GM23248 (cell line): ENCODE measurements at places on chromosomes 2 and 18.

GRCh38 chr2:238425979-238426567 lies 654 bp upstream of the ASB1 start:
- peak; percentile 88 for DNase-seq

GRCh38 chr2:201949181-201949926 lies 84.3 kb upstream of the FZD7 start:
- DNase-seq, result no peak

DNA sequence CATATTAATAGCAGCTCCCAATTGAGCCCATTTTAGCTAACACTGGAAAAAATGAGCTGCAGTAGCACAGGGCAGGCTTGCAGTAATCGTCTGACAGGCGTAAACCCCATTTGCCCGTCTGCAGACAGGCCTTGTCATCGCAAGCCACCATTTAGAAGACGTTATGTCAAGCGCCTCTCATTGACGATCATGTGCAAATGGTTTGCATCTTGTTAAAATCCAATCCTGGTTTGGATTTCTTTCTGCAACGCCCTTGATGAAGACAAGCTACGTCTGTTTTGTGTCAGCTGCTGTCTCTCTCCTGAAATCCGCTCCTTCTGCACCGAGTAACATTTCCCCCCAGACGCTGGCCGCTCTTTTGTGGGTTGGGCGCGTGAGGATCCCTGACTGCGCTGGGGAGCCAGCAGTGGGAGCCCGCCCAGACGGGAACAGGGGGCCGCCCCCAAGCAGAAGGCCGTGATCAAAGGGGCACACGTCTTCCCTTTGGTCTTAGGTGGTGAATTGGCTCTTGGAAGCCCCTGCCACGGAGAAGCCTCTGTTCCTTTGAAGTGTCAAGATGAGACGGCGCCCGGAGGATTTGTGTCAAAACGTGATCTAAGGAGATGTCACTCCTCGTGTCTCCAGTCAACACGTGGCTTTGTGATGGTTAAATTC lies 84.2 kb upstream of the GPC1 start:
- peak; percentile 34 for DNase-seq

- DNase-seq, result peak; percentile 73
Observed at GRCh38 chr2:227703280-227703732, 14.5 kb downstream of the SLC19A3 start.

DNA sequence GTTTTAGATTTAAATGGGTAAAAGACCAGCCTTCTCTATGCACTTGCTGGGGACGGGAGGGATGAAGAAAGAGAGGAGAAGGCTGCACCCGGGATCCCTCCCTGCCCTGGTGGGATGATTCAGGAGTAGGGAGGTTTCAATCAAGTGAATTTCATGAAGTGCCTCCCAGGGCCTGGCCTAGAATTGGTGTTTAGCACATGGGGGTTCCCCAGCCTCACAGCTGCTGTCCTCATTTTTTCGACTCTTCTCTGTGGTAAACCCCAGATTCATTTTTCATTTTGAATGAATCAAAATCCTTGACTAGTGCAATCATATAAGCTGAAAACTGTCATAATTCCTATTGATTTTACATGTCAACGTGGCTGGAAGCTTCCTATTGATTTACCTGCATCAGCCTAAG lies 81.1 kb downstream of the LPIN1 start:
- no peak for DNase-seq

- DNase-seq, result peak; percentile 97
Observed at GRCh38 chr18:62881509-62882016, 166.2 kb downstream of the PHLPP1 start.

DNA sequence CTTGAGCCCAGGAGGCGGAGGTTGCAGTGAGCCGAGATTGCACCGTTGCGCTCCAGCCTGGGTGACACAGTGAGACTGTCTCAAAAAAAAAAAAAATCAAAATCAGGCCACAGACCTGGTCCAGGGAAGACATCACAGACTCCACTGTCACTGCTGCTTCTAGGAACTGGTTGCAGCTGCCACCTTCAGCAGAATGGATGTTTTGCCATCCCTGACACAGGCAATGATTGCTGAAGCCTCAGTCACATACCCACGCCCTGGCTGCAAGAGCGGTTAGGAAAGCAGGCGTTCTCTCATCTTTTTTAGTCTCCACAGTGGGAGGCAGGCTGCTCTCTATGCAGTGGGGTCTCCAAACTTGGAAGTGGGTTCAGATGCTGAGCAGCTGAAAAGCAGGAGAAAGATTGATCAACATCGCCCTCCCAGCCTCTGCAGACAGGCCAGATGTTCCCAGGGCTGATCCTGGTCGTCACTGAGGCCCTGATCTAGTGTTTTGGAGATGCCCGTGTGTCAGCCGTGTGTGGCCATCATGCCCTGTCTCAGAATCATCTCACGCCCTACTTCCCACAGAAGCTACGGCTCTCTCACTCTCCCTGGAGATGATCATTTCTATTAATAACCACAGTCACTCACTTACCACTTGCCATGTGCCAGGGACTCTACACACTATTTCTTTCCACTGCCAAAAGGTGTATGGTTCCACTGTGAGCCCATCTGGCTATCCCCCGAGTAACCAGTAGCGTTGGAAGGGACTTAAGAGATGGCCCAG lies 91.8 kb downstream of the PLB1 start:
- no peak for DNase-seq

GRCh38 chr2:74551942-74552913 lies 1.5 kb downstream of the LOXL3 start:
- DNase-seq, result peak; percentile 36

DNA sequence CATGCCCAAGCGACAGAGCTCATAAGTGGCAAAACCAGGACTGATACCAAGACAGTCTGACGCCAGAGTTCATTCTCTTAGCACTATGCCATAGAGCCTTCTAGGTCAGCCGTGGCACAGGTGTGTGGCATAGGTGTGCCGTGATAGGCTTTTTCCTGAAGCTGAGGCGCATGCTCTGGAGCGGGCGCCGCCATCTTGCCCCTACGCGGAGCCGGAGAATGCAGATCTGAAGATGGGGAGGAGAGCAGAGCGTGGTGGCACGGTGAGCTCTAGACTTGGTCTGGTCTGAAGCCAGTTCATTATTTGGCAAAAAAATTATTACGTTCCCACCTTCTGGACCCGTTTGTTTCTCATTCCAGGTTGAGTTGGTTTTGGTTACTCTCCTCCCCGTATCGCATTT lies 16.6 kb downstream of the MCFD2 start:
- no peak for DNase-seq

DNA sequence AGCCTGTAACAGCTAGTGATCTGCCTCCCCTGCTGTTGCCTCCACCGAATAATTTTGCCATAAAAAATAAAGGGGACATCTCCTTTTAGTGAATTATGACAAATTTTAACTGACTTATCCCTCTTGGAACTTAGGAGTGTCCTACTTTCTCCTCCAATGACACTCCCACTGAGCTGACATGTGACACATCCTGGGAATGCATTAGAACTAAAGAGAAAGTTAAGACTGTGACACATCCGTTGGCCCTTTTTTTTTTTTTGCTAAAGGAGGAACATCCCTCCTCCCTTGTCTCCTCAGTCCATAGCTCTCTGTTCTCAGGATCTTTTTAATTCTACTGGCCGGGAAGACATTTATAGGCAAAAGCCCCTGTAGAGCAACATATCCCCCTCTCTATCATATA lies 268.2 kb downstream of the NRXN1 start:
- peak; percentile 1 for DNase-seq

DNA sequence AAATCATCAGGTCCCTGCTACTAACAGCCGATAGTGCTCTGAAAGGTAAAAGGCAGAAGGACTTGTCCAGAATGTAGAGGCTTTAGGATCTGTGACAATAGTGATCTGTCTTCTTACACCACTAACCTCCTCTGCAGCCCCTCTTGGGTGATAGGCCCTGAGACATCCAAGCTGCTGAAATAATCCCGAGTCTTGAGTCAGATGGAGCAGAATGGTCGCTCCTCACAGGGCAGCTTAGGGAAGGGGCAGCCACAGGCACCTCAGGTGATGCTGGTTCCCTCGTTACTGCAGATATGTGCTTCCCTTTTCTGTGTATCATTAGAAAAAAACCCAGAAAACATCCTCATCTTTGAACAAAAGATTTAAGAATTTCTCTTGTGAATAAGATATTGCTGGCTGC lies 157.1 kb upstream of the DLX2 start:
- no peak for DNase-seq

DNA sequence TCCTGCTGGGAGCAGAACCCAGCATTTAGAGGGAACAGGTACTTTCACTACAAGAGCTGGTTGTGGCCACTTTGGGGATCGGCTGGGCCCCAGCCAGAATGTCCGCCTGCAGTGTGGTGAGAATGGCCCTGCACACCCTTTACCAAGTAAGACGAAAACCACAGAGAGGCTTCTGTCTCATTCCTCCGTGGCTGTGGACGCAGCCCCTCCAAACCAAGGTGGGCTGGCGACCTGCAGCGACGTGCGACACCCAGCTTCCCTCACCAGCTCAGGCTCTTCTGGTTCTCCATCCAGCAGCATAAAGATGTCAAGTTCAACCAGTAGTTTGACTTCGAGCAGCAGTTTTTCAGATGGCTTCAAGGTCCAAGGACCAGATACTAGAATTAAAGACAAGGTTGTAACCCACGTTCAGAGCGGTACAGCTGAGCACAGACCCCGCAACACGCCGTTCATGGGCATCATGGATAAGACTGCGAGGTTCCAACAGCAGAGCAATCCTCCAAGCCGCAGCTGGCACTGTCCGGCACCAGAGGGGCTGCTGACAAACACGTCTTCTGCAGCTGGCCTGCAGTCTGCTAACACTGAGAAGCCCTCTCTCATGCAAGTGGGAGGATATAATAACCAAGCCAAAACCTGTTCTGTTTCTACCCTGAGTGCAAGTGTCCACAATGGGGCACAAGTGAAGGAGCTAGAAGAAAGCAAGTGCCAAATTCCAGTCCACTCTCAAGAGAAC lies 56.2 kb downstream of the WDSUB1 start:
- no peak for DNase-seq

DNA sequence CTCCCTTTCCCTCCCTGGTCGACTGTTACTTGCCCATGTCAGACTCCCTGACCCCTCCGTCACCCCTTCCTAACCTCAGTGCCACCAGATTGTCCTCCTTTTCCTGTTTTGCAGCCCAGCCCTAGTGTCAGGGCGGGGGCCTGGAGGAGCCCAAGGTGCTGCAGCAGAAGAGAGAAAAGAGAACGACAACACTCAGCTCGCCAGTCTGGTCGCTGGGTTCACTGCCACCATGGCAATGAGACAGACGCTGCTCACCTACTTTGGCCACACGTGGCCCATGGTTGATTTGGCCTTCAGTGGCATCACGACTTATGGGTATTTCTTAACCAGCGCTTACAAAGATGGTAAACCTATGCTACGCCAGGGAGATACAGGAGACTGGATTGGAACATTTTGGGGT lies 108.4 kb upstream of the RMDN2 start:
- no peak for DNase-seq

- DNase-seq, result no peak
Observed at GRCh38 chr2:51013079-51013932, 18.6 kb downstream of the NRXN1 start.

- no peak for DNase-seq
Observed at GRCh38 chr2:70873541-70873940, 37.9 kb upstream of the CD207 start.

DNA sequence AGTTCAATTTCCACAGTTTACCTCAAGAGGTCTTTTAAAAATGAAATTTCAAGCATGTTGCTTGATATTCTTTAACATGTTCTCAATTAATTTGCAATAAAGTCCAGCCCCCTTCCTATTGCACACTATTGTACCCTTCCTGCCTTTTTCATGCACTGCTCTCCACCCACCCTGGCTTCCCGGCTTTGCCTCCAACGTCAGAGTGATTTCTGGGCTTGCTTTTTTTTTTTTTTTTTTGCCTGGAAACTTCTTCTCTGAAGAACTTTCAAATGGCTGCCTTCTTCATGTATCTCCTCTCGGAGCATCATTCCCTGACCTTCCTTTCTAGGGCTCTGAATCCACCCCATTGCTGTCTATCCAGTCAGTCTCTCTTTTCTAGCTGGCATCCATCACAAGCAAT lies 24.4 kb upstream of the CYP1B1 start:
- no peak for DNase-seq

- no peak for DNase-seq
Observed at GRCh38 chr2:121904656-121905055, 149.2 kb downstream of the TSN start.

GRCh38 chr2:109719871-109720270 lies 74.2 kb upstream of the RGPD5 start:
- DNase-seq, result no peak

- peak; percentile 55 for DNase-seq
Observed at GRCh38 chr2:188869550-188869949, 104.6 kb upstream of the COL3A1 start.

GRCh38 chr2:235762832-235763598 lies 269.2 kb downstream of the AGAP1 start:
- peak; percentile 18 for DNase-seq

- no peak for DNase-seq
Observed at GRCh38 chr18:13579874-13580273, 146.5 kb downstream of the FAM210A start.

- no peak for DNase-seq
Observed at GRCh38 chr2:223894968-223895367, 50.2 kb downstream of the WDFY1 start.

- DNase-seq, result no peak
Observed at GRCh38 chr2:232512602-232513001, 7.6 kb upstream of the PRSS56 start.

DNA sequence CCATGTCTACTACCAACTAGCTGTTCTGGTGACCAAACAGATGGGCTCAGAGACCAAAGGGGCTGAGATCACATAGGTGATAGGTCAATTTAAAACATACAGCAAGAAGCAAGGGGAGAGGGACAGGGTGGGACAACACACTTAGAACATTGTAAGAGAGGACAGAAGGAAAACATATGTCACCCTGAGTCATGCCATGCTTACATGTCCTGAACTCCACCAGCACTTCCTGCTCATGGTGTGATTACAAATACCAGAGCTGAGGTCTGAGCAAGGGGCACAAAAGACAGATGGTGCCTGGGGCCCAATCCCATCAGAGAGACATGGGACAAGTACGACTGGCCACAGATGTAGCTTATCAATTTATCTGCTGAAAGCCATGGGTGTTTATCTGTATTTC lies 28.7 kb upstream of the GALNT14 start:
- no peak for DNase-seq

DNA sequence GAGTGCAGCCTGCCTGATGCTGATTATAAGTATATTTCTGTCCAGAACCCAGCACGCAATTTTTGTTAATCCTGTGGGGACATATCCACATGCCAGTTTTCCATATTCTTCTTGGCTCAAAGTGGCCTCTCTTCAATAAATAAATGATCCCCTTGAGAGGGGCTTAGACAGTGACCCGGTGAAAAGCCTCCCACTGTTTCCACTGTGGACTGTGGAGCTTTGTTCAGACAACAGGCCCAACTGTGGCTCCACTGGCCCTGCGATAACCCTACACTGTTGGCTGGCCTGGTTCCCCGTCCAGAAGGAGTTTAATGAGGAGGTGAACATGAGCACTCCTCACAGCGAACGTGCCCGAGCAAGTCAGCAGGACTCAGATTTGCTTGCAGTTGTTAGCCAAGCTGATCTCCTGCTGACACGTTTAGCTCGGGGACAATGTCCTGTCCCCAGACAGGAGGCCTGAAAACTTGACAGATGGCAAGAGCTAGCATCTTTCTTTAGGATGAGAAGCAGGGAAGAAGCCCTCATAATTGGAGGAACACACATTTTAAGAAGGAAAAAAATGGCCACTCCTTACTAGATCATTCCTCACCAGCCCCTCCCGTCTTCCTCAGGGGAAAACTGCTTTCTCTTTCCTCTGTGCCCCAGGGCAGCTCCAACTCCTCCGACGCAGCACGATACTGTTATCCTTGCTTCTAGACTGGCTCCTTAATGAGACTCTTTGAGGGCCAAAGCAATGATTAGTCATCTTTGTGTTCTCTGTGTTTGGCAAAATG lies 20.0 kb upstream of the MTCL1 start:
- peak; percentile 86 for DNase-seq
